ENCODE measurements at places on chromosomes 11 and 22. TPM values are rescaled to one million over a fixed set of nuclear protein-coding genes. Genes with fewer than 3 reads are reported as not detected.
A peak's percentile ranks its signal among the peaks of the same experiment; 100 is the strongest.

GRCh38 chr11:13135385-13136271 lies 126.5 kb downstream of the RASSF10 start:
- H3K36me3 ChIP-seq, result no peaks in the 10 kb centered on the region
- no peak overlapping the region for H3K4me3 ChIP-seq
- H3K27ac ChIP-seq, result no peak overlapping the region
- H3K27me3 ChIP-seq, result no peaks in the 10 kb centered on the region
- no peaks in the 10 kb centered on the region for H3K4me1 ChIP-seq

- H3K27me3 ChIP-seq, result no peaks in the 10 kb centered on the region
- DNase-seq, result no peak
- peaks cover 20% of the 10 kb centered on the region for H3K36me3 ChIP-seq
- no peak overlapping the region for H3K27ac ChIP-seq
- no peak overlapping the region for H3K4me3 ChIP-seq
Measured at GRCh38 chr11:72828692-72829101, 14.5 kb downstream of the ATG16L2 start.

GRCh38 chr11:72885749-72886609 lies 71.8 kb downstream of the ATG16L2 start:
- H3K27me3 ChIP-seq, result no peaks in the 10 kb centered on the region
- H3K27ac ChIP-seq, result no peak overlapping the region
- H3K4me1 ChIP-seq, result no peaks in the 10 kb centered on the region
- no peak overlapping the region for H3K4me3 ChIP-seq

GRCh38 chr11:114163229-114163631 lies 103.7 kb downstream of the ZBTB16 start:
- no peak overlapping the region for H3K27ac ChIP-seq
- no peak for DNase-seq
- H3K36me3 ChIP-seq, result no peaks in the 10 kb centered on the region

DNA sequence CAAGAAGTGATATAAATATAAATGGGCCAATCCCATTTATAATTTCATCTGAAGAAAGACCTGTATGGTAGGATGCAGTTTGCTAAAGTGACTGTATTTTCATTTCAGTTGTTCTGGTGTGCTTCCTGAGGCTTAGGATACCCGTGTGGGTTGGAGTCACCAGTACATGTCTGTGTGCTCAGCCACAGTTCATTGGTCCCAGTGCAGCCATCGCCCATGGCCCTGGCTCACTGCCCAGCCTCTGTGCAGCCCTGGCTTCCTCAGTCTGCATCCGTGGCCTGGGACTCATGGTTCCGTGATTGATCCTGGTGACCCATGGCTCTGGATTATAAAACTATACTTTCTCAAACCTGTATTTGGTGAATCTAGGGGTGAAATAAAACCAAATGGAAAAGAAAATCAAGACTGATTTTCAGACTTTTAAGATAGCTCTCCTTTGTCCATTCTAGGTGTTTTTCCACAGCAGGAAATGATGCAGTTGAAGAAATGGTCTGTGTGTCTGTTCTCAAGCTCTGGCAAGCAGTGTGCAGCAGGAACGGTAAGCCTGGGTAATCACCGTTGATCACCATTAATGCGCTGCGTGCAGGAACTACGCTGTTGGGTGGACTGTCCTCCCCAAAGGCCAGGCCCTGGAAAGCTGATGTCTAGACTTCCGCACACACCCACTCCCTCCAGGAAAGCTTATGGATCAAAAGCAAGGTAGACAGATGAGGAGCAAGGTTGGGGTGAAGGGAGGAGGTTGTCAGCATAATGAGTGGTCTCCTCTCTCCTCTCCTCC lies 27.2 kb downstream of the TTC12 start:
- H3K27ac ChIP-seq, result no peak overlapping the region
- DNase-seq, result no peak
- H3K27me3 ChIP-seq, result no peaks in the 10 kb centered on the region
- H3K4me1 ChIP-seq, result no peaks in the 10 kb centered on the region

DNA sequence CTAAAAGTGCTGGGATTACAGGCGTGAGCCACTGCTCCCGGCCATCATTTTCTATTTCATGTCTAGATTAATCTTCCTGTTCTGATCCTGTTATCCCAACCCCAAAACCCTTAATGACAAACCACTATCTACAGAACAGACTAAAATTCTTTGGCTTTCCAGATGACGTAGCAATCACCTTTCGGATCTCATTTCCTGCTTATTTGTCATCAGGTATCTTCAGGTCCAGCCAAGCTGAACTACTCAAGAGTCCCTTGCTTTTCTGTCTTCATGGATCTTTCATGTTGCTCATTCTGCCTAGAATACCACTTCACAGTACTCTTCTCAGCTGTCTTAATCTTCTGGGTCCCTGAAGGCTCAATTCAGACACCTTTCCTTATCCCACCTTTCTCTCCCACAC lies 27.4 kb upstream of the IPO7 start:
- DNase-seq, result no peak
- no peaks in the 10 kb centered on the region for H3K36me3 ChIP-seq
- H3K4me3 ChIP-seq, result no peak overlapping the region
- no peaks in the 10 kb centered on the region for H3K4me1 ChIP-seq
- H3K27me3 ChIP-seq, result no peaks in the 10 kb centered on the region

DNA sequence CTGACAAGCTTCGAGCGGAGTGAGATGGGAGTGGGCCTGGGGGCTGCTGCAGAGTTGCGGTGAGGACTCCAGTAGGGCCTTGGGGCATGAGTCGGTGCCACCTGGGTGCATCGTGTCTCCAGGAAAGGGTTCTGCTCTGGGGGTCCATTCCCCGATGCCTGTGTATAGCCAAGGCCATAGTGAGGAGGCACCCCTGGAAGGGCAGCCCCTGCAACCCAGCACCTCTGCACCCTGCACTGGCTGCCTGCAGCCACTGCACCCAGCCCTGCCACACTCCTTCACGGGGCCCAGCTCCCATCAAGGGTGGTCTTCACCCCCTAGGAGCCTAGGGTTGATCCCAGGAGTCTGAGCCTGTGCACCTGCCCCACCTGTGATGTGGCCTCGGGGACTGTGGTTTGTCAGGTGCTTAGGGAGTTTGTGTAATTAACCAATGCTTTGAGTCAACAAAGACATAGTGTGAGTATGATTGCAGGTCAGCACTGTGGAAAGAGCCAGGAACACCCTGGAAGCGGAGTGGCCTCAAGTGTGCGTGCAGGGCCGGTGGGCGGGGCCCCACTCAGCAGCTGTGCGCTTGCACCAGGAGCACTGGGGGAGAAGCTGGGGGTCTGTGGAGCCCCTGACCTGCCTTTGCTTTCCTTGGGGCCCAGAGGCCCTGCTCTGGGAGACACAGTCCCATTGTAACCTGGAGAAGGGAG lies 1299.3 kb downstream of the BRD1 start:
- DNase-seq, result no peak
- H3K27me3 ChIP-seq, result no peaks in the 10 kb centered on the region
- no peak overlapping the region for H3K27ac ChIP-seq
- no peaks in the 10 kb centered on the region for H3K4me1 ChIP-seq

DNA sequence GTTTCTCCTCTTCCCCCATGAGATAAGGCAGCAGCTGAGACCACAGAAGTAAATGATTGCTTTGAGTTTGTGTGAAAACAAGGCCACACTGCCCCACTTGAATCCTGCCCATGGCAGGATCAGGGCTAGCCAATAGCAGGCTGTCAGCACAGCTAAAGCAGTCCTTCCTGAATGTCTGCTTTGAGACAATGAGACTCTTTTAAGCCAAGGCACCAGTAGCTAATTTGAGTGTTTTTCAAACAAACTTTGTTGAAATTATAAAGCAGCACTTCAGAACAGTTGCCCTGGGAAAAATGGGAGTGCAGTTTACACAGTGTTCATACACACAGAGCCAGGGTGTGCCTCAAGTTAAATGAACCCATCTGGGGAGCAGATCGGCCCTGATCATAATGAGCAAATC lies 103.5 kb upstream of the OR5AK2 start:
- no peaks in the 10 kb centered on the region for H3K27me3 ChIP-seq
- H3K36me3 ChIP-seq, result no peaks in the 10 kb centered on the region
- H3K27ac ChIP-seq, result no peak overlapping the region
- no peak for DNase-seq
- H3K4me1 ChIP-seq, result no peaks in the 10 kb centered on the region

DNA sequence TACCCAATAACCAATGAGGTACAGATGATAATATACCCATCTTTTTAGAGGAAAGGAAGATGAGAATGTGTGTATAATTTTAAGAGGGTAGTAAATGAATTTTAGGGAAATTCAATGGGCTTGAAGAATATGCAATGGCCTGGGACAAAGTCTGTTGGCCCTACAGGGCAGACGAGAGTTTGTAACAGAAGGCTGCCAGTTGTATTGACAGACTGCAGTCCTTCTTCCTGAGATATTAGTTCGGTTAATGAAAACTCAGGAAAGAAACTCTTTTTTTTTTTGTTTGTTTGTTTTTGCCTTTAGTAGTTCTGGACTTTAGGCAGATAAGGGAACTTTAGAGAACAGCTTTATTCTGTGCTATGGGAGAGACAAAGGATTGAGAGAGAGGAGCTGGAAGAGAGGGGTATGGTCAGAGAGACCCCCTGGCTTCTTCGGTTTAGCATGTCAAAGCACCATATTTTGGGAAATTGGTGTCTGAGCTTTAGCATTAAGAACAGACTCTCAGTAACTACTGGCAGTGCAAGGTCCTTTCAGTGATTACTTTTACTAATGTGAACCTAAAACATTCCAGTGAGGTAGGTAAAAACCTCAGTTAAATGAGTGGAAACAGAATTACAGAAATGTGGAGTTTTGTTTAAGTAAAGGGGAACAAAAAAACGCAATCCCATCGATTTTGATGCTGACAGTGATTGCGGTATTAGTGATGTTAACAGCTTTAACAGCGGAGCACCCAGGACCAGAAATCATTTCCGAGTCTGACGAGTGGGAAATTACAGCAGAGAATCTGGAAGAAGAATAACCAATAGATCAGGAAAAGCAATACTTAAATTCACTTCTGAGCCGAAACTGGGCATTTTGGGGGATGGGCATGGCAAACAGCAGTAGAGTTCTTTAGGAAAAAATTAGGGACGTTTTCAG lies 644 bp upstream of the NAALAD2 start:
- H3K4me1 ChIP-seq, result peaks cover 11% of the 10 kb centered on the region
- no peak overlapping the region for H3K4me3 ChIP-seq
- H3K27me3 ChIP-seq, result no peaks in the 10 kb centered on the region
- no peaks in the 10 kb centered on the region for H3K36me3 ChIP-seq

- no peak for DNase-seq
- H3K4me3 ChIP-seq, result no peak overlapping the region
- H3K36me3 ChIP-seq, result no peaks in the 10 kb centered on the region
Measured at GRCh38 chr11:130848361-130849214, 67.7 kb downstream of the SNX19 start.

GRCh38 chr22:30245985-30246813 lies at the start of gene LIF:
LIF (minus strand) TSS chr22:30246759; CDS start chr22:30246695, 64 bp downstream.
- H3K27ac ChIP-seq, result peak within 1 kb of the TSS; percentile 15
- no peaks in the 10 kb centered on the region for H3K36me3 ChIP-seq
- H3K4me3 ChIP-seq, result peak within 1 kb of the TSS; percentile 69
- H3K4me1 ChIP-seq, result peaks cover 43% of the 10 kb centered on the region
- no peaks in the 10 kb centered on the region for H3K27me3 ChIP-seq

GRCh38 chr11:11764423-11764803 lies 77.4 kb upstream of the USP47 start:
- no peaks in the 10 kb centered on the region for H3K27me3 ChIP-seq
- no peaks in the 10 kb centered on the region for H3K4me1 ChIP-seq
- H3K4me3 ChIP-seq, result no peak overlapping the region
- no peaks in the 10 kb centered on the region for H3K36me3 ChIP-seq

DNA sequence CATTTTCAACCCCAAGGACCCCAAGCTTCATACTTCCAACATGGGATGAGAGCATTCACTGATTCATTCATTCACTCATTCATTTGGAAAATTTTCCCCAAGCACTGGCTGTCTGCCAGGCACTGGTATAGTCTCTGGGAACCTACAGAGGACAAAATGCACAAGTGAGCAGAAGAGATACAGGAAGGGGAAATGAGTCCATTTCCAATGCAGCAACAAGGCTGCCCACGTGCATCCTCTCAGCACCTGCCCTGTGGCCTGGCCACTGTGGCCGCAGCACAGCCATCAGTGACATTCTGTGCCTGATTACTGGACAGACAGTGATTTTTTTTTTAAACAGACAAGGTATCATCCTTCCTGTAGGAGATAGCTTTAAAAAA lies 96.0 kb upstream of the PITPNB start:
- no peaks in the 10 kb centered on the region for H3K36me3 ChIP-seq
- DNase-seq, result no peak
- H3K4me1 ChIP-seq, result no peaks in the 10 kb centered on the region
- H3K4me3 ChIP-seq, result no peak overlapping the region
- no peaks in the 10 kb centered on the region for H3K27me3 ChIP-seq
- no peak overlapping the region for H3K27ac ChIP-seq

GRCh38 chr11:1167751-1168231 lies 10.0 kb downstream of the MUC5AC start:
- DNase-seq, result no peak
- H3K4me1 ChIP-seq, result no peaks in the 10 kb centered on the region
- no peak overlapping the region for H3K4me3 ChIP-seq
- no peak overlapping the region for H3K27ac ChIP-seq
- H3K36me3 ChIP-seq, result no peaks in the 10 kb centered on the region
- no peaks in the 10 kb centered on the region for H3K27me3 ChIP-seq

GRCh38 chr11:130523166-130523565 lies 74.7 kb downstream of the ADAMTS15 start:
- H3K4me1 ChIP-seq, result no peaks in the 10 kb centered on the region
- H3K27ac ChIP-seq, result no peak overlapping the region
- DNase-seq, result no peak
- no peaks in the 10 kb centered on the region for H3K36me3 ChIP-seq
- no peak overlapping the region for H3K4me3 ChIP-seq

DNA sequence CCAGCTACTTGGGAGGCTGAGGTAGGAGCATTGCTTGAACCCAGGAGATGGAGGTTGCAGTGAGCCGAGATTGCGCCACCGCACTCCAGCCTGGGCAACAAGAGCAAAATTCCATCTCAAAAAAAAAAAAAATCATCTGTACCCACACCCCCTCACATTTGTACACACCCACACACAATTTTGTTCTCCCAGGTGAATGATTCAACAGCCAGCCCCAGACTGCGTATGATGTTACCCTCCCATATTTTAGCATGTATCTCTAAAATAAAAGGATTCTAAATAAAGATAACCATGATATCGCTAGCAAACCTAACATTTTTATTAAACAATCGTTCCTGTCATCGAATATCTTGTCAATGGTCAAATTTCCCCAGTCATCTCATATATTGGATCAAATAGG lies 65.8 kb downstream of the BRD1 start:
- no peak overlapping the region for H3K27ac ChIP-seq
- no peaks in the 10 kb centered on the region for H3K27me3 ChIP-seq
- H3K4me3 ChIP-seq, result no peak overlapping the region
- DNase-seq, result no peak

Gene MRGPRE
- total RNA-seq, result not detected

Gene RIBC2
- not detected for total RNA-seq

Gene SLCO2B1
- 2.4 TPM for total RNA-seq

Gene TTC36
- total RNA-seq, result 1.2 TPM

Gene RPL27A
- 1,504 TPM for total RNA-seq

Gene PARVG
- total RNA-seq, result 191 TPM
